ENCODE measurements at places on chromosomes 7 and 10. TPM values are rescaled to one million over a fixed set of nuclear protein-coding genes. Genes with fewer than 3 reads are reported as not detected.

The CHPF2 gene
- total RNA-seq = 44.9 TPM

The NRG3 gene
- not detected for total RNA-seq

The CWF19L1 gene
- 20.4 TPM for total RNA-seq

The FBXL13 gene
- 0.83 TPM for total RNA-seq

The TLX1 gene
- not detected for total RNA-seq

The ADIRF gene
- not detected for total RNA-seq

The KIN gene
- 12.0 TPM for total RNA-seq

The KCNMA1 gene
- 71.4 TPM for total RNA-seq

The AKR1D1 gene
- not detected for total RNA-seq

The PRRT4 gene
- total RNA-seq = 0.36 TPM

The SORCS3 gene
- not detected for total RNA-seq

The KCNH2 gene
- total RNA-seq = 1.0 TPM

The CUTC gene
- 37.9 TPM for total RNA-seq

The KCND2 gene
- not detected for total RNA-seq

The CASTOR2 gene
- 4.3 TPM for total RNA-seq

The HMX2 gene
- not detected for total RNA-seq

The TMEM236 gene
- 0.09 TPM for total RNA-seq

The KIF11 gene
- 35.8 TPM for total RNA-seq

The MARVELD1 gene
- 49.0 TPM for total RNA-seq

The ZNF503 gene
- total RNA-seq = 9.9 TPM

The MSANTD7 gene
- total RNA-seq = 11.7 TPM

The ENTPD1 gene
- total RNA-seq = 0.17 TPM

The NKX1-2 gene
- total RNA-seq = 0.07 TPM

The ASB10 gene
- total RNA-seq = not detected

The RBM20 gene
- total RNA-seq = 2.1 TPM

The ANKRD22 gene
- 0.30 TPM for total RNA-seq

The ADGRA1 gene
- total RNA-seq = 0.12 TPM

The AKR1C1 gene
- 584 TPM for total RNA-seq

The TMEM273 gene
- total RNA-seq = not detected

The COL17A1 gene
- total RNA-seq = 1.9 TPM

The FAM24B gene
- total RNA-seq = 16.5 TPM

The ZNF277 gene
- total RNA-seq = 13.3 TPM

The GPR146 gene
- total RNA-seq = 1.8 TPM

The MEOX2 gene
- total RNA-seq = not detected

The CALY gene
- 0.70 TPM for total RNA-seq

The SFMBT2 gene
- total RNA-seq = 6.2 TPM

The OR9A2 gene
- total RNA-seq = not detected

The NDUFB8 gene
- 284 TPM for total RNA-seq

The CAMK2B gene
- total RNA-seq = 0.21 TPM

The GIMAP5 gene
- total RNA-seq = 0.24 TPM

The COL28A1 gene
- 0.56 TPM for total RNA-seq
